Activated T-cell treated with anti-CD3 and anti-CD28 coated beads, Interleukin-2, amount 50 U/mL, for 72 hours (primary cell): ENCODE measurements at places on chromosomes 6 and 20.
A peak's percentile ranks its signal among the peaks of the same experiment; 100 is the strongest.

GRCh38 chr6:3881711-3882421, 32.7 kb downstream of the FAM50B start:
- DNase-seq: no peak

- DNase-seq: no peak
Measured at GRCh38 chr6:36111526-36111925, 18.8 kb upstream of the MAPK13 start.

DNA sequence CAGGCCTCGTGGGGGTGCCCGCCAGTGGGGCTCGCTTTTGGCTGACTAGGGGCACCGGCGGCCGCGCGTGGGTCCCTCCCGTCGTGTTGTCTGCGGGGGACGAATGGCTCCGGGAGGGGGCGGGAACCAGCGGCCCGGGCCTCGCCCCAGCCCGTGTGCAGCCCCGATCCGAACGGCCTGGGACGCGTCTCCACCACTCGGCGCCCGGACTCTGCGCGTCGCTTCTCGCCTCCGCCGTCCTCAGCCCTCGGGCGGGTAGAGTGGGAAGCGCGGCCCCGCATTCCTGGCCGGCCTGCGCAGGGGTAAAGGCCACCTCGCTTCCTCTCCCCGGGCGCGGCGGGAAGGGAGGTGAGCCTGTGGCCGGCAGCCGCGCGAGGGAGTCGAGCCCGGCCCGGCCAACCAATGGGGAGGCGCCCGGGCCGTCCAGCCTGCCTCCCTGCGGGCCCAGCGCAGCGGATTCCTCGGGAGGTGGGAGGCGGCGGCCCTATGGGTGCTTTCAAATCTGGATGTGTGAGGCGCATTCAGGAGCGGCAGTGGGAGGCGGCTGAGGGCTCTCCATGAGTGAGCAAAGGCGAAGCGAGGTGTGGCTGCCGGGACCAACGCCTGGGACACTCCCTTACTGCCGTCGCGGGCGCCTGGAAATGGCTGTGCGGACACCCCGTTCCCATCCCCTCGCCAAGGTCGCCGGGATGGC, 1.1 kb upstream of the ZBTB46 start:
- DNase-seq: no peak

GRCh38 chr6:54515013-54515412, 206.8 kb downstream of the TINAG start:
- no peak for DNase-seq

DNA sequence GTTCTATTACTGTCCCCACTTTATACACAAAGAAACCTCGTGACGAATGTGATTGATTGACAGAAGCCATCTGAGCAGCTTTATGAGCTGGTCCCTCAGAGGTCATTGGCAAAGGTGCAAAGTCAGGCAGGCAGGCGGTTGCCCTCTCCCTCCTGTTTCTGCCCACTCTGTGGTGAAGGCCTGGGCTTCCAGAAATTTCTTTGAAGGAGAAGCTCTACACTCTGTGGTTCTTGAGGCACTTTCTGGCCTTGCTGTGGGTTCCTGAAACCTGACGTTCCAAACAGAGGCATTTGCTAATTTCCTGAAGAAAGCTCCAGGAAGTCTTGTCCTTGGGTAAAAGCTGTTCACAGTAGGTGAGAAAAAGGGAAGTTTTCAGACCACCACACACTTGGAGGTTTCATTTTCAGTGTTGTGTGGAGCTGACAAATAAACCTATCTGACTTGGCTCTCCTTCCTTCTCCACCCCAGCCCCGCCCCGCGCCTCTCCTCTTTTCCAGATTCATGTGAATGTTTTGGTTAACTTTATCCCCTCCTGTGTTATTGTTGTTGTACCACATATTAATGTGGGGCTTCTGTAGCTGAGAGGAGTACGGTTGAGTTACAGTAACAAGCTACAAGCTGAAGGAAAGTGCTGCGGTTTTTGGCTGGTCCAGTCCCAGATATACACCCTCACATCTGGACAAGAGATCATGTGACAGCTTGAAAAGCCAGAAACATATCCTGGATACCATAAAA, 274.1 kb downstream of the CLIC5 start:
- peak; percentile 27 for DNase-seq

DNA sequence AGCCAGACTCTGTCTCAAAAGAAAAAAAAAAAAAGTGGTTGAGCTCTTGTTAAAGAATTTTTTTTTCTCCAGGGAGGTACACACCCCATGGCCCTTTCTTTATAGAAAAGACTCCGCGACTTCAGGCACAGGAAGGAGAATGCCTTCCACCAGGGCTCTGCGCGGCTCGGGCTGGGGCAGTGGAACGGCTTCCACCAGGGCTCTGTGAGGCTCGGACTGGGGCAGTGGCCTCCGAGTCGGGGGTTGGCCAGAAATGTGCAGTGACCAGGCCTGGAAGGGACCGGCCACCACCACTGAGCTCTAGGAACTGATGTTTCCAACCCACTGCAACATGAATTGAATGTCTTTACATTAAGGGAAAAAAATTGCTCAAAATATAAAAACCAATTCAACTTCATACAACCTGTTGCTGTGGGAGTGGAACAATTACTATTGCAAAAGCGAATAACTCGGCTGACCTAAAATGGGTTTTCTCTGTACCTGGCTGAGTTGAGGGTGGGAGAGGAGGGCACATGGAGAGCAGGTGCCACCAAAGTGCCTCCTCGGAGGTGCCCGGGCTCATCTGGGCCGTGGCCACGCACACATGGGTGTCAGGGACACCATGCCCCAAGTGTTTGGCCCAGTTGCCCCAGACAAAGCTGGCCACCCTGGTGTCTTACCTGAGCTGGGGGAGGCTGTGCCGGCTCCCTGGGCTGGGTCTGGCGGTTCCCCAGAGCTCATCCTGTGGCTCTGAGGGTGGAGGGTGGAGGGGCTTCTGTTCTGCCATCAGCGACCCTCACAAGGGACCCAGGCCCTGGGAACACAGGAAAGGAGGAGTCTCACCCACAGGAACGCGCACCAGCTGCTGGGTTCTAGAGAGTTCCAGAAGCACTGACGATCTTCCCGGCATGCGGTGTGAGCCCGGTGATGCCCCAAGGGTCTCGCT, 29.3 kb downstream of the SLC2A4RG start:
- no peak for DNase-seq

- no peak for DNase-seq
Measured at GRCh38 chr6:158259845-158260244, 52.4 kb upstream of the TULP4 start.
